ENCODE measurements at places on chromosomes 13 and 19.

DNA sequence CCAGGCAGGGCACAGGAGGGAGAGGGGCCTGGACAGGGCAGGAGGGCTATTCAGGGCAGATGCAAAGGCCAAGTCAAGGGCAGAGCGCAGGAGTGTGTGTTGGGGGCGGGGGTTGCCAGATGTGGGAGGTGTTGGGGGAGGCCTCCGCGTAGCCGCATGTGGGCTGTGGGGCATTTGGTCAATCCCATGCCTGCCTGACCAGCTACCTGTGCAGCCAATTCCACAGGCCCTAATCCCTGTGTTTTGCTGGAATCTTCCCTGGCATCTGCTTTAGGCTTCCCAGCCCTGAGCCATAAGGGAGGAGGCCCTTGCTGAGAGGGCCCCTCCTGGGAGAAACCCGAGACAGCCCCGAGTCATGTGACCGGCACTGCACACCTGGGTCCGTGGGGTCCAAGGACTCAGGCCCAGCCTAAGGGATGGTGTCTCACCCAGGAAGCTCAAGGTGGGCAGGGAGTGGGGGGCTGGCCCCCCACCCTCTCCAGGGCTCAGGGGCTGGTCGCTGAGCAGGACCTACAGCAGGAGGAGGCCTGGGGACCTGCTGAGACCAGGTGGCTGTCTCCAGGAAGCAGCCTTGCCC lies 20.3 kb downstream of the RFX1 start:
- no peak for DNase-seq

- no peak for DNase-seq
Measured at GRCh38 chr19:35497406-35497805, 7.1 kb upstream of the KRTDAP start.

GRCh38 chr13:42038661-42039456 lies 9.6 kb upstream of the DGKH start:
- no peak for DNase-seq

- DNase-seq, result no peak
Measured at GRCh38 chr19:8831373-8831772, 731 bp downstream of the ZNF558 start.

DNA sequence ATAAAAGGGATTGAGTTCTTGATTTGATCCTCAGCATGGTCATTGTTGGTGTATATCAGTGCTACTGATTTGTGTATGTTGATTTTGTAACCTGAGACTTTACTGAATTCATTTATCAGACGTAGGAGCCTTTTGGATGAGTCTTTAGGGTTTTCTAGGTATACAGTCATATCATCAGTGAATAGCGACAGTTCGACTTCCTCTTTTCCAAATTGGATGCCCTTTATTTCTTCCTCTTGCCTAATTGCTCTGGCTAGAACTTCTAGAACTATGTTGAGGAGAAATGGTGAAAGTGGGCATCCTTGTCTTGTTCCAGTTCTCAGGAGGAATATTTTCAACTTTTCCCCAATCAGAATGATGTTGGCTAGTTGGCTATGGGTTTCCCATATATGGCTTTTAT lies 27.0 kb downstream of the POMP start:
- DNase-seq, result no peak

GRCh38 chr13:35388441-35389355 lies 87.8 kb downstream of the MAB21L1 start:
- DNase-seq, result no peak

DNA sequence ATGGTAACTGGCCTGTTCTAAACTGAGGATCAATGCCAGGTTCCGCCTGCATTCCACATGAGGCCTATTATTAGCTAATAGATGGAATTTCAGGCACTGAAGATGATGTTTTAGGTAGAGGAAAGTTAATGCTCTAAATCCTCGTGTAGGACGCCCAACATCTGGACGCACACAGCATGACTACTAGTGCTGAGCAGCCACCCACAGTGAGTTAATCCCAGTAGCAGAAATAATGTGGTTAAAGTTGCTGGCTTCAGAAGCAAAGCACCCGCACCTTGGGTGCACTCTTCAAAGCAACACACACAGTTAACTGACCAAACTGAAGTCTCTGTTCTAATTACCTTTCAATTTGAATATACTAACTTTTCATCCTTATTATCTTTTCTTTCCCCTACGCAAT lies 150.6 kb downstream of the DIAPH3 start:
- no peak for DNase-seq

- DNase-seq, result no peak
Measured at GRCh38 chr19:54696117-54696548, 28.1 kb upstream of the KIR3DL3 start.

GRCh38 chr13:89846926-89847585 lies 1500.4 kb upstream of the MIR17HG start:
- DNase-seq, result no peak
